ENCODE measurements at places on chromosomes 7 and 10.

DNA sequence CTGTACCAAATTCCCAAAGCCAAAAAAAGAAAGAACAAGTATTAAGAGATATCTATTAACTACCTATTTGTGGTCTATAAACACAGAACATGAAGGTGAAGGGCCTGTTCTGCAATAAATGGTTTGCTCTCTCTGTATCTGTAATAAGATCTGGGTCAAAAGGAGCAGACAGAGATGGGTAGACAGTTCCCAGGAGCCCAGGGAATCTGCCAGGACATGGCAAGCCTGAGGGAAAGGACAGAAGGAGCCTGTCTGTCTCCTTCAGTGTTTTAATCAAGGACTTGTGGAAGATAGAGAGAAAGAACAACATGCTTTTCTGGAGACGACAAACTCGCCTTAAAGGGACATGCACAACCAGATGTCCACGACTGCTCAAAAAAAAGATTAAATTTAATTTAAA, 165.7 kb downstream of the ELMO1 start:
- no peak for DNase-seq

DNA sequence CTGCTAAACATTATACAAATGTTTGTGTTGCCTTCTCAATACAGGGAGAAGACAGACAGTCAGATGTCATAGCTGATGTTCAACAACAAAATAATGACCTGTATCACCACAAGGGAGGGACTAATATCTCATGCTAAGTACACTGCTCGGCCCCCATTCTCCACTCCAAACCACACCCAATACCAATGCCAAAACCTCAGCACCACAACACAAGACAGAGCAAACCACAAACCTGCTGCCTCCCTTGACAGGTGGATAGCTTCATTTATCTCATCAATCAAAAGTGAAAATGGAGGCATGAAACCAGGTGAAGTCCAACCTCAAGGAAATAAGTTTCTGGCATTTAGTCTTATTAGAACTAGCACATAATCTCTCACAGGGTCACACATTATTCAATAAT, 109.5 kb downstream of the PARD3 start:
- DNase-seq, result no peak

DNA sequence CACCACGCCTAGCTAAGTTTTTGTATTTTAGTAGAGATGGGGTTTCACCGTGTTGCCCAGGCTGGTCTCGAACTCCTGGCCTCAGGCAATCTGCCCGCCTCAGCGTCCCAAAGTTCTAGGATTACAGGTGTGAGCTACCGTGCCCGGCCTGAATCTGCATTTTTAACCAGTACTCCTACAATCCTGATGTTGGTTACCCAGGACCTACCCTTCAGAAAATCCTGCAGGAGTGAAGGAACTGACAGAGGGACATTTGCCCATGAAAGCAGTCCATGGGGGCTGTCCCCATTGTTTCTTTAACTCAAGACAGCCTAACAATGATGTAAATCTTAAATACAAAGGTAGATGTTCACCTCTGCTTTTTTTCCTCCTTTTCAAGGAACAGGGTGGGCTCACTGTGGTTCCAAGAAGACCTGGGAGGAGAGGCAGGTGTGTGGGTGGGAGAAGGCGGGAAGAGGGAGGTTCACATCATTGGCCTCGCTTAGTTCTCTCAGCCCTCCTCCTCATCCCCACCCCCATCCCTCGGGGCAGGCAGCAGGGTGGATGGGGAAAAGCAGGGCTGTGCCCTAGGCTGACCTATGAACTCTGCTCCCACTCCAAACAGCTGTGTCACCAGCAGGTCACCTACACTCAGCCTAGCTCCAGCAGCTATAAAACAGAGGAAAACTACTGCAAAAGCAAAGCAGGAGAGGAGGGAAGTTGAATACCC, 13.5 kb downstream of the LRRC20 start:
- DNase-seq, result no peak

GRCh38 chr7:17625043-17625442, 315.3 kb downstream of the SNX13 start:
- DNase-seq, result no peak

DNA sequence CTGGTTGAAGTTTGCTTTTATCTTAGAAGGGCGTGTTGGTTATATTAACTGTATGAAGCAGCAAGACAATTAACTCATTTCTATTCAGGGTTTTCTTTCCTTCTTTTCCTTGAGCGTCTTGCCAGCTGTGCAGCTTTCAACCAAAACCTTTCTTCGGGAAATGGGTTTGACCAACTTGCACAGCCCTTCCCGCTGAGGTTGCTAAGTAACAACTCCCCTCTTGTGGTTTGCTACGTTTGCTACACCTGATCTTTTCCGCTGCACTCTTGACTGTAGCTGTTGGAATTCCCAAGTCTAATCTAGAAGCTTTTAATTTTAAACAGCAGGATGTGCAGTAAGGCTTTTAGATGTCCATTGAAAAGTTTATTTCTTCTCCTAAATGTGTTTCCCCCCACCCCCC, 116.9 kb downstream of the CDCA7L start:
- DNase-seq, result no peak

DNA sequence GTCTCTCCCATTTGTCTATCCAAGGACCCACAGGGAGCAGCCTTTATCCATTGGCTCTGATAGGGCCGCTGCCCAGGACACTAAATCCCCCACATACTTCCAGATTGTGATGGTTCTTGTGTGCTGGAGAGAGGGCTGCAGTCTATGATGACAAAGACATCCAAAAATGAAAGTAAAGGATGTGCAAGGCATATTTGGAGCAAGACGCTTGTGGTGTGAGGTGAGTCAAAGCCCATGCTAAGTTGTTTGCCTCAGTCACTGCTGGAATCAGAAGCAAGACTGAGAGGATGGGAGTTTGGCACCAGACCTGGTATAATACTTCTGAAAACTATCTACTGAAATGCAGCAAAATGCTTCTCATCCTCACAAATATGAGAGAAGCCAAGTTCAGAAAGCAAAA, 22.7 kb downstream of the ZNF22 start:
- no peak for DNase-seq

- DNase-seq, result no peak
Observed at GRCh38 chr10:121580276-121581116, 17.7 kb downstream of the FGFR2 start.

GRCh38 chr7:130887182-130887956, 153.4 kb upstream of the KLF14 start:
- no peak for DNase-seq

- no peak for DNase-seq
Observed at GRCh38 chr10:114353383-114353782, 50.9 kb downstream of the AFAP1L2 start.

DNA sequence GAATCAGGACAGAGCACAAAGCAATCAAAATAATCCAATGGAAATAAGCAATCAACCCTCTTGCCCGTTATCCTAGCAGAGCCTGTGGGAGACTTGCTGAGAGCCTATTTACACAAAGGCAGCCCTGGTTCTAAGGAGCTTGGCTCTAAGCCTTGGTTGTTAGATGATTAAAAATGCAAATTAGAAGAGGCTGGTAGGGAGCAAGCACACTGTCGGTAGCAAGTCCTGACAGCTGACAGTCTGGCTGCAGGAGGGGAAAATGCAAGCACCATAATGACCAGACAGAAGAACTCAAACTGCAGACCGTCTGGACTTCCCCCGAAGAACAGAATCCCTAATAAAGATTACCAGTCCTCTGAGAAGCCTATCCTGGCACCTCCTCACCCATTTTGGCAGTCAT, 131.8 kb upstream of the CTTNBP2 start:
- no peak for DNase-seq

GRCh38 chr10:20990604-20991003, 93.5 kb upstream of the NEBL start:
- no peak for DNase-seq

DNA sequence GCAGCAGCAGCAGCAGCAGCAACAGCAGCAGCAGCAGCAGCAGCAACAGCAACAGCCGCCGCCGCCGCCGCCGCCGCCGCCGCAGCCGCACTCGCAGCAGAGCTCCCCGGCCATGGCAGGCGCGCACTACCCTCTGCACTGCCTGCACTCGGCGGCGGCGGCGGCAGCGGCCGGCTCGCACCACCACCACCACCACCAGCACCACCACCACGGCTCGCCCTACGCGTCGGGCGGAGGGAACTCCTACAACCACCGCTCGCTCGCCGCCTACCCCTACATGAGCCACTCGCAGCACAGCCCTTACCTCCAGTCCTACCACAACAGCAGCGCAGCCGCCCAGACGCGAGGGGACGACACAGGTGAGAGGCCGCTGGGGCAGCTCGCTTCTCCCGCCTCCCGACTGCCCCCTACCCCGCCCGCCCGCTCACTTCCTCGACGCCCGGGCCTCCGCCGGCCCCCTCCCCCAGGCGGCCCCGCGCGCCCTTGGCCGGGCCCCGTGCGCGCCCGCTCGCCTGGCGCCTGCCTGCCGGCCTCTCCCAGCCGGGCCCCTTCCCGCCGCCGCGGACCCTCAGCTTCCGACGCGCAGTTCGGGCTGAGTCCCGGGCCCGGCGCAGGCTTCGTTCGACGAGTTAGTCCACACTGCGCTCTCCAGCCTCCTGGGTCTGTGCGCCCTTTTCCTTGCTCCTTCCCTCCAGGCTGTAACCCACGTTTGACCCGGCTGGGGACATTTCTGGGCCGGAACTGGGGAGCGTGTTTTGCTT, 882 bp downstream of the DLX6 start:
- DNase-seq, result peak; percentile 27

- DNase-seq, result no peak
Observed at GRCh38 chr10:126042906-126043305, 146.5 kb downstream of the FANK1 start.

GRCh38 chr10:58044072-58044471, 223.6 kb downstream of the IPMK start:
- DNase-seq, result no peak

DNA sequence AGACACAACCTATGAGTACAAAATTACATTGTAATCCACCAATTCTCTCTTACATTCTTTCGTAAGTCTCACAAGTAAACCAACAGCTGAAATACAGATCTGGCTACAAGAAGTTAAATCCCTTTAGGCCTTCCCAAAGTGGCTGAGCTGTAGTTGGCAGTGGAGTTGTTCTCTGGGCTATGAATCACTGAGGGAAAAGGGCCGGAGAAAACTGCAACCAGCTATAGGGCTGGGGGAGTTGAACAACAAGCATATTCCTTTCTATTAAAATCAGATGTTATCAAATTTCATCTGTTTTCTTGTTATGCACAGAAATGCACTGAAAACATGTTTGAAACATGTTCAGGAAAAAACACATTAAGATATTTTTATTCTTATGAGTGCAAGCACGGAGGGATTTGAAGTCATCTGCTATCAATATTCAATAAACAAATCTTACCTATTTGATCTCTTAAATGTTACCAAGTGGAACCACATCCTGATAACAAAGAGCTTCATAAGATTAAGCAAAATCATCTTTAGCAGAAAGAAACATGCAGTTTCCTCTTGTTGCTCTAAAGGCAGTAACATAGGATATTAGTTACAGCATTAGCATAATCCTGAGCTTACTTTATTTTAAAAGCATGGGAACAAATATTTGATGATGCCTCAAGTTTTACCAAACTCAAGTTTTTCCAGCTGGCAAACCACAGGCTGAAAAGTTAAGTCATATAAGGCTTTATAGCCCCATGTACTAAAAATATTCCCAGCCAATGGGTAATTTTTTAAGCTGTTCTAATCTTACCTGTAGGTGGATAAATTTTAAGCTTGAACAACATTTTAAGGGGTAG, 212.7 kb downstream of the TAX1BP1 start:
- DNase-seq, result no peak

DNA sequence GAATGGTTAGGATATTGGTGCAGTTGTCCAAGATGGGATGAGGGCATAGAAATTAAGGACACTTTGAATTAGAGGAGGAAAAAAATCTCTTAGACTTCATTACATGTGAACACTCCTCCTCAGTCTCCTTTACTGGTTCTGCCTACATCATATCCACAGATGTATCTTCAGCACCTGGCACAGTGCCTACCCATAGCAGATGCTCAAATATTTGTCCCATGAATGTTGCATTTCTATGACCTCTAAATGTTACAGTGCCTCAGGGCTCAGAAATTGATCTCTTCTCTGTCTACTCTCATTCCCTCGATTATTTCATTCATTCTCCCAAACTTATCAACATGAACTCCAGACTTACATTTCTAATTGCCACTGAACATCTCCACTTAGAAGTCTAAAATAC, 17.1 kb downstream of the CNNM1 start:
- no peak for DNase-seq

DNA sequence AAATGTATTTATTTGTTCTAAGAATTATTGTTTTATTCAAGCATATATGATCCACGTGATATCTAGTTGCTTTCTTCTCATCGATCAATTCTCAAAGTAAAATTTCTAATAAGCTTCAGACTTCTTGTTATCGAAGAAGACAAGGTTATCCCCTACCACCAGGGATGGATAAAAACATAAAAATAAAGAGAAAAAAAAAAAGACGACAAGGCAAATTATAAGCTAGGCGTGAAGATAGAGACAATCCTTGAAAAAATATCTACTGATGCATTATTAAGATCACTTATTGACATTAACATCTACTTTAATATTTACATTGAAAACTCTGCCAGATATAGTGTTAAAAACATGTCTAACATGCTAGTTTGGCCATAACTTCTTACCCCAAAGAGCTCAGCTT, 19.4 kb downstream of the PEX1 start:
- no peak for DNase-seq

DNA sequence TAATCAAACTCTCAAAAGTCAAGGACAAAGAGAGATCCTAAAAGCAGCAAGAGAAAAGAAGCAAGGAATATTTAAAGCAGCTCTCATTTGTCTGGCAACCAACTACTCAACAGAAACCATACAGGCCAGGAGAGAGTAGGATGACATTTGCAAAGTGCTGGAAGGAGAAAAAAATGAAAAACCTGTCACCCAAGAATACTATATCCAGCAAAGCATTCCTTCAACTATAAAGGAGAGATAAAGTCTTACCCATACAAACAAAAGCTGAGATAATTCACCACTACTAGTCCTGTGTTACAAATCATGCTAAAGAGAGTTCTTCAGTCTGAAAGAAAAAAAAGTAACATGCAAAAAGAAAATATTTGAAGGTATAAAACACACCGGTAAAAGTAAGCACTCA, 357.7 kb downstream of the PTPRN2 start:
- no peak for DNase-seq

GRCh38 chr10:72146559-72147323, 58.4 kb upstream of the SPOCK2 start:
- no peak for DNase-seq

GRCh38 chr10:124697837-124698544, 46.2 kb downstream of the FAM53B start:
- no peak for DNase-seq

GRCh38 chr10:11475831-11476434, 135.5 kb downstream of the USP6NL start:
- DNase-seq, result no peak
